ENCODE measurements at places on chromosomes 1 and 21.

DNA sequence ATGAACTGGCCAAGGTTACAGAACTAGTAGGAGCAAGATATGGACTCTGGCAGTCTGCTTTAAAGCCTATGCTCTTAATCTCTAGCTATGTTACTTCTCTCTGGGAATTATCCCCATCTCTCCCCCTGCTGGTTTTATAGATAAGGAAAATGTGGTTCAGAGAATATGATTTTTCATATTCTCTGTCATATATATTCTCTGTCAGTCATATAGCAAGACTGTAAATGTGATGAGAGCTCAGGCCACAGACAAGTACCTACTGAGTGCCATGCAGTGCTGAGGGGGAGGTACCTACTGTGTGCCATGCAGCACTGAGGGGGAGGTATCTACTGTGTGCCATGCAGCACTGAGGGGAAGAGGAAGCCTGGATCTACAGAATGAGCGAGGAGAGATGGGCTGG is 220.3 kb upstream of the FGGY start:
- no peak for DNase-seq

DNA sequence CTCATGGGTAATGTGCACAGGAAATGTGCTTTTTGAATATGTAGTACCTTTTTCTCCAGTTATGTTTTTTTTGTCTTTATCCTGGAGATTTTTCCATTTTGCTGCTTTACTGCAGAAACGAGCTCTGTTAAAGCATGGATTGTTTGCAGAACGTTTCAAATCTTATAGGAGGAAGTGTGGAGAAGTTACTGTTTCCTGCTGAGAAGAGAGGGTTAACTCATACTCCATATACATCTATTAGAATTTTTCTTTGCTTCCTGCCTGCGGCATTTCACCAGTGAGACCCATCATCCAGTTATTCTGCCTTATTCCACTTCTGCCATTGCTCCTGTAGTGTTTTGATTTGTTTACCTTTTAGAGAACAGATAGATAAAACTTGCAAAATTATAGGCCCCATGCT is 2.0 kb downstream of the RPRD2 start:
- DNase-seq = no peak

- DNase-seq = no peak
Observed at GRCh38 chr1:10852018-10852417, 55.6 kb upstream of the CASZ1 start.

- no peak for DNase-seq
Observed at GRCh38 chr21:42635848-42636519, 17.4 kb upstream of the PDE9A start.

- no peak for DNase-seq
Observed at GRCh38 chr1:93629101-93630059, 52.3 kb downstream of the BCAR3 start.

- no peak for DNase-seq
Observed at GRCh38 chr1:201739492-201740085, 89.4 kb upstream of the IPO9 start.

- no peak for DNase-seq
Observed at GRCh38 chr1:166159656-166160055, 7.1 kb downstream of the FAM78B start.

- no peak for DNase-seq
Observed at GRCh38 chr1:21818656-21819055, 6.6 kb downstream of the LDLRAD2 start.

GRCh38 chr1:215226757-215227156 is 144.2 kb downstream of the KCNK2 start:
- DNase-seq = no peak

GRCh38 chr1:148318123-148318903 is 164.8 kb downstream of the PPIAL4G start:
- no peak for DNase-seq

DNA sequence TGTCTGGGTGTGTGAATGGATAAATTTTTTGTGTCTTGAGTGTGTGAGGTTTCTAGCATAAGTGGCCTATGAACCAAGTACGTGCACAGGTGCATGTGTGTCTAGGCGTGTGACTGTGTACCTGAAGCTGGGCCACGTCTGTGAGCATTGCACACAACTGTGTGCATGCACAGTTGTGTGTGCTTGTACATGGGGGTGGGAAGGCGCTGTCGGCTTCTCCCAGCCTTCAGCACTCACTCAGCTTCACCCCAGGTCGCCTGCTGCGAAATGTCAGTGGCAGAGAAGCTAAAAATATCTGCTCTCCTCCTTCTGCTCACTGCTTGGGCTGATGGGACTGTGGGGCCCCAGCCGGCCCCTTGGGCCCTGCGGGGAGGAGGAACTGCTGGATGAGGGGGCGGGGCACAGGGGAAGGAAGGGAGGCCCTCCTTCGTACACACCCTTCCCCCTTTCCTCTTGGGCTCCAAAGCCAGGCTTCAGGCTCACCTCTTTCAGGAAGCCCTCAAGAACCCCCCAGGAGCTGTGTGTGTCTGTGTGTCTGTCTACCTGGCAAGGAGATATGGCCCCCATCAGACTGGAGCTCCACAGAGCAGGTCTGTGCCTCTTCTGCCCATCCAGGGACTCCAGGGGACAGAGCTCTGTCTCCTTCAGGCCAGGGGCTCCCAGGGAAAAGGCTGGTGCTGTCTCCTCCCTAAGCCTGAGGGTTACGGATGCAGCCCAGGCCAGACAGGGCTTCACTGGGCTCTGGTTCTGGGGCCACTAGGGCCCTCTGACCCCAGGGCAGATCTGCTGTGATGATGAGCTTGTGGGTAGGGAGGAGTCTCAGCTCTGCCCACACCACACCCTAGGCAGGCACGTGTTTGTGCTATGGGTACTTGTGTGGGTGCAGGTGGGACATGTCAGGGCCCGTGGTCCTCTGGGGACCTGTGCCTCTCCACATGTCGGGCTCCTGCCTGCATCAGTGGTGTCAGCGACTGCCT is 35.6 kb upstream of the WASF2 start:
- no peak for DNase-seq

DNA sequence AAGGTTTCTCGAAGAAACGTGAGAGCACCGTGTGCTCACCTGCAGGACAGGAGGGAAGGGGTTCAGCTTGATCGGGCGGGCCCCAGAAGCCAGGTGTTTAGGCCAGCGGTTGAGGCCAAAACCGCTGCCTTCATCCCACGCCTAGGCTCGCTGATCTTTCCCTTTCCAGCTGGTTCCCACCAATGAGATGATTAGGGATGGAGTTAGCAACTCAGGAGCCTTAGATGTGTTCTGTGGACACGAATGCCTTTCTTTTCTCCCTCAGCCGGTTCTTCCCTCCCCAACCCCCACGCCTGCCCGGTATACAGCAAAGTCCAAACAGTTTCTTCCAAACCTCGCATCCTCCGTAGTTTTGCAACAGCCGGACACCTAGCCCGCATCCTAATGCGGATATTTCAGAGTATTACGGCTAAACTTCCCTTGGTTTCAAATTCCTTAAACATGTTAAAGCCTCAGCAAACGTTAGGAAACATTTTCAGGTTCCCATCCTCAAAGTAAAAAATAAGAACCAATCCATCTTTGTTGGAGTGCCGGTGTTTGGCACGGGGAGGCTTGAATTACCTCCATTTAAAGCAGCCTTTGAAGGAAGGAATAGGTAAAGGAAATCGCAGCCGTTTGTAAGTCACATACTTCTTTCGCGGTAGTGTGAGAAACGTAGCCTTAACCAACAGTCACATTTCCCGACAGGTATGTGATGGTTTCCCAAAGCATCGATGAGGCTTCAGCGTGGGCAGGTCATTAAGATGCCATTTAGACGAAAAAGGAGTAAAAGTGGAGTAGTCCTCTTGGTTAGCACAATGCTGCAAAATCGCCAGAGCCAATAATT is 1.1 kb downstream of the LRRC8C start:
- DNase-seq = no peak

GRCh38 chr1:927748-928147 is 4.0 kb downstream of the SAMD11 start:
- DNase-seq = no peak

GRCh38 chr1:59504276-59504675 is 207.4 kb downstream of the FGGY start:
- DNase-seq = no peak

GRCh38 chr1:178284058-178284457 is 190.2 kb downstream of the RASAL2 start:
- DNase-seq = no peak

- no peak for DNase-seq
Observed at GRCh38 chr1:9320520-9321479, 28.1 kb downstream of the SPSB1 start.

DNA sequence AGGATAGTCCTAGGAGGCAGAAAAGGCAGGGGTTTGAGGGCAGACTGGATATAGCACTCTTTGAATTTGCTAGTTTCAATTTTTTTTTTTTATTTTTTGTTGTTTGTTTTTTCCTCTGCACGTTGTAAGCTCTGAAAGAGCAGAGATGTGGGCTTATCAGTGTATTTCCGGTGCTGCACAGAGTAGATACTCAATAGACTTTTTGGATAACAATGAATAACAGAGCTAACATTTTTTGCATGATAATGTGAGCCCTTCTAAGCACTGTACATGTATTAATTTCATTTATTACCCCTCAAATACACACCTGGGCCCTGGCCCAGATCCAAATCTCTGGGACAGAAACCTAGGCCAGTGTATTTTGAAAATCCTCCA is 17.1 kb upstream of the PARP1 start:
- no peak for DNase-seq

DNA sequence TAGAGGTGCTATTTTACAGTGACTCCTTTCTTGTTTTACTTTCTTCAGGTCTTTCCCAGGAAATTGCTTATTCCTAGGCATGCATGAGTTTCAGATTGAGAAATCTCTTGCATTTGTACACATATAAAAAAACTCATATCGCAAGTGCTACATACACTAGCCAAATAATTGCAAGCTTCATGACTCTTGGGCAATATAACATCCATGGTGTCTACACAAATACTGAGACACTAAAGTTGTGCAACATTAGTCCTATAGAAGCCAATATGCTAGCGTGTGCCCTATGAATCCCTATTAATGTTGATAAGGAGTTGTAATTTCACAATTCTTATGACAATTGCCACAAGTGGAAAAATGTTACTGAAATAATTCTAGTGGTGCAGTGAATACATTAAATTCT is 591.0 kb downstream of the ADGRL2 start:
- no peak for DNase-seq

DNA sequence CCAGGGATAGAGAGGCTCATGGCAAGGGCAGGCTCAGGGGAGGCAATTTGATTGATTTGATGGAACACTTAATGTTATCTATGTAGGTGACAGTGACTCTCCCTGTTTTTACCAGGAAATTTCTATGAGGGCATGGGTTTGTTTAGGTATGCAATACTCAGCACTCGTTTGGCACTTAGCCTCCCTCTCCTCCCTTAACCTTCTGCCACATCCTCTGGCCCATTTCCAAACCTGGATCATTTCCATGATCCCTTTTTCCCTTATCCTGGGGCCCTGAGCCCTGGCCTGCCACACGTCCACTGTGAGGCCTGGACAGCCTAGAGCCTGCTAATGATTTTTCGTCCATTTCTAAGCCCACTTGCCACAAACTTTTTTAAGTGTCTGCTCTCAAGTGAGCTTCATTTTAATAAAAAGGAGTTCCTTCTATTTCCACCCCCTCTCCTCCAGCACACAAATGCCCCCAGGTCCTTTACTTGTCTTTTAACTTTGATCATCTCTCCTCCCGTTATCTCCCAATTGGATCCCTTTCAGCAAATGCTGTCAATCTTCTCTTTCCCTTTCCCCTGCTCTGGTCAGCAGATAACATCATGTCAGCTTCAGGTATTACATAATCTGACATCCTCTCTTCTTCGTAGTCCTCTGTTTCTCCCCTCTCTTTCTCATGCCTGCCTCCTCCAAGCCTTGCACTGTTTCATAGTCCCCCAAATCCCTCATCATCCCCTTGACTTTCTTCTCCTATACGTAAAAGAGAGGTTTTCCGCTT is 37.8 kb upstream of the GADD45A start:
- DNase-seq = no peak

- no peak for DNase-seq
Observed at GRCh38 chr1:72241397-72241796, 40.9 kb downstream of the NEGR1 start.

DNA sequence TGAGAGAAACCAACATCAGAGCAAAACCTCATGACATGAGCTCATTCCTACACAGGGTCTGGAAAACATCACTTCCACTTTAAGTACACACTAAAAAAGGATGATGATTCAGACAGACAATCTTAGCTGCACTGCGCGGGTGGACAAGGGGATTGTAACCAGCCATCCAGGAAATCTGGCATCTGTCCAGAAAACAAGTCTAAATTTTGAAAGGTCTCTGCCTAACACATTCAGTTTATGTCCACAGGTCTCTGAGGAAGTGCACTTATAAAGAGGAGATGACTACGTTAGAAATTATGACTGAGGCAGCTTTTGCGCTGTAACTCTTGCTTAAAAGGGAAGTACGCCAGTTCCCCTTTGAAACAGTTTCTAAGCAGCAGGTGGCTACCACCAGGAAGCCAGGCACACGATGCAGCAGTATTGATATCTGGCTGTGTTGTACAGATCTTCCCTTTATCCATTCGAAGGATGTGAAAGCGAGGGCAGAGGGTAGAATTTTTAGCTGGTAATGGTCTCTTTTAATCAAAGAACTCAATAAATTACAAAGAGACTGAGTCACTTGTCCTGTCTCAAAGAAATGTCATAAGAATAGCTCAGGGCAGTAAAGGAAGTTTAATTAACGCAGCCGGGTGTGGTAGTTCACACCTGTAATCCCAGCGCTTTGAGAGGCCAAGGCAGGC is 128.0 kb downstream of the SETD4 start:
- DNase-seq = peak; percentile 5

GRCh38 chr21:37627074-37627473 is 260.5 kb downstream of the DYRK1A start:
- DNase-seq = no peak

- no peak for DNase-seq
Observed at GRCh38 chr1:60427194-60427593, 353.6 kb upstream of the C1orf87 start.

DNA sequence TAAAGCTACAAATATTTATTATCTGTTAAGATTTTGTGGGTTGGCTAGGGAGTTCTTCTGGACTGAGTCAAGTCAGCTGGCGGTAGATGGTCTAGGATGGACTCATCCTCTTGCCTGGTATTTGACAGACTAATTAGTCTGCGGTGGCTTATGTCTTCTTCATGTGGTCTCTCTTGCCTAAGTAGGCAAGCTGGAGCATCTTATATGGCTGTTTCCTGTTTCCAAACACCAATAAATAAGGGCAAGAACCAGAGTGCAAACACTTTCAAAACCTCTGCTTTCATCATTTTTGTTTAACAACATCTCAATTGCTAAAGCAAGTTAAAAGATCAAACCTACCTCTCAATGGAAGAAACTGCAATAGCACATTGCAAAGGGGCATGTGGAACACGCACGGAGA is 484.8 kb downstream of the PTPRC start:
- DNase-seq = no peak

DNA sequence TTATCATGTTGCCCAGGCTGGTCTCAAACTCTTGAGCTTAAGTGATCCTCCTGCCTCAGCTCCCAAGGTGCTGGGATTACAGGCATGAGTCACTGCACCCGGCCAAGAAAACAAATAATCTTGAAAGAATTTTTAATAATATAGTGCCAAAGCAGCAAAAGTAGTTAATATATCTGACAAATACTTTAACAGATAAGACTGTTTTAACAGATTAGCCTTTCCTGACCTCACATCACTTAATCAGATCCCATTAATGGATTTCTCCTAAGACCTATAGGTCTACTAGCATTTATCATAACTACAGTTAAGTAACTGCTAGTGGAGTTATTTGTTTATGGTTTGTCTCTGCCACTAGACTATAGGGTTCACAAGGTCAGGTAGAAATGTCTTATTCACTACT is 61.1 kb upstream of the HP1BP3 start:
- DNase-seq = no peak

- peak; percentile 14 for DNase-seq
Observed at GRCh38 chr1:211331011-211331709, 4.5 kb downstream of the TRAF5 start.

All from AG09319 (cell line).